ENCODE measurements at places on chromosomes 16 and 17. TPM values are rescaled to one million over a fixed set of nuclear protein-coding genes. Genes with fewer than 3 reads are reported as not detected.

The ENPP7 gene
- not detected for total RNA-seq

The PLEKHM1 gene
- total RNA-seq = 18.2 TPM

The FAM222B gene
- total RNA-seq = 2.4 TPM

The SLC43A2 gene
- total RNA-seq = 9.0 TPM

The PRAC2 gene
- not detected for total RNA-seq

The BCL6B gene
- 7.3 TPM for total RNA-seq

The C1QTNF8 gene
- total RNA-seq = 0.06 TPM

The LASP1 gene
- total RNA-seq = 88.5 TPM

The ITGA3 gene
- total RNA-seq = 370 TPM

The DRC3 gene
- 0.66 TPM for total RNA-seq

The PROCA1 gene
- 1.1 TPM for total RNA-seq
